T-helper 9 cell (primary cell): ENCODE measurements at places on chromosomes 7 and 10.

GRCh38 chr7:40530292-40530691 is 395.5 kb downstream of the SUGCT start:
- DNase-seq = no peak

- no peak for DNase-seq
Observed at GRCh38 chr7:100677308-100678267, 4.0 kb downstream of the GNB2 start.

DNA sequence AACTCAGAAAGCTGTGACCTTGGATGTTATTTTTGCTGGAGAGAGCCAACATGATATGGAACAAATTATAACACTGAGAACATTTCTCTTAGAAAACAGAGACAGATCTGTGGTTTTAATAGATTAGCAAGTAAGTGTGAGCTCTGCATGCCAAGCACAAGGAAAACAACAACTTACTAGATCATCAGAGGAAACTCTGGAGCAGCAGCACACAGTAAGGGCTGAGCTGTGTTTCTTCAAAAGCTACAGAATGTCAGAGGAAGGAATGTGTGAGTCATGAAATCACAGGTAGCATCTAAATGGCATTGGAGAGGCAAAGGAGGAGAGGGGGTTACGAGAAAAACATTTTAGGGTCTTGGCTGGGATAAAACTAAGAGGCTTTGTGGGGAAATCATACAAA is 283.4 kb upstream of the FZD8 start:
- no peak for DNase-seq

DNA sequence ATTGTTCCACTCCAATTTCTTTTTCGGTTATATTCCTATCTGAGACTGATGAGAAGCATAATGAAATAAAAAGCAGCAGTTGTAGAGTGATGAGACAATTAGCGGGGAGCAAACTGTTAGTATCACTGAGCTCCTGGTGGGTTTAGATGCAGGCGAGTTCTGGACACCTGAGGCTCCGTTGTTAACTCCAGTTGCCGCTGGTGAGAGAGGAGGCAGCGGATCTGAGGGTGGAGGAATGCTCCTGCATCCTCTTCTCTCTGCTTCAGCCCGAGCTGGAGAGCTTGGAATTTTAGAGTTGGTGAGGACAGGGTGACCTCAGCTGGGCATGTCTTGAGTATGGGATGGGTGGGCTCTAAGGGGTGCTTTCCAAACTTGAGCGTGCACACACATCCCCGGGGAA is 31.4 kb downstream of the LRMDA start:
- DNase-seq = no peak

- no peak for DNase-seq
Observed at GRCh38 chr10:62844280-62845011, 28.3 kb upstream of the EGR2 start.

GRCh38 chr7:29285444-29285793 is 90.8 kb downstream of the CHN2 start:
- DNase-seq = no peak
